ENCODE measurements at places on chromosomes 3 and 15. TPM values are rescaled to one million over a fixed set of nuclear protein-coding genes. Genes with fewer than 3 reads are reported as not detected.

- DNase-seq: no peak
Observed at GRCh38 chr3:181941250-181941649, 229.5 kb downstream of the SOX2 start.

The RSRC1 gene
- polyA plus RNA-seq: 23.8 TPM

DNA sequence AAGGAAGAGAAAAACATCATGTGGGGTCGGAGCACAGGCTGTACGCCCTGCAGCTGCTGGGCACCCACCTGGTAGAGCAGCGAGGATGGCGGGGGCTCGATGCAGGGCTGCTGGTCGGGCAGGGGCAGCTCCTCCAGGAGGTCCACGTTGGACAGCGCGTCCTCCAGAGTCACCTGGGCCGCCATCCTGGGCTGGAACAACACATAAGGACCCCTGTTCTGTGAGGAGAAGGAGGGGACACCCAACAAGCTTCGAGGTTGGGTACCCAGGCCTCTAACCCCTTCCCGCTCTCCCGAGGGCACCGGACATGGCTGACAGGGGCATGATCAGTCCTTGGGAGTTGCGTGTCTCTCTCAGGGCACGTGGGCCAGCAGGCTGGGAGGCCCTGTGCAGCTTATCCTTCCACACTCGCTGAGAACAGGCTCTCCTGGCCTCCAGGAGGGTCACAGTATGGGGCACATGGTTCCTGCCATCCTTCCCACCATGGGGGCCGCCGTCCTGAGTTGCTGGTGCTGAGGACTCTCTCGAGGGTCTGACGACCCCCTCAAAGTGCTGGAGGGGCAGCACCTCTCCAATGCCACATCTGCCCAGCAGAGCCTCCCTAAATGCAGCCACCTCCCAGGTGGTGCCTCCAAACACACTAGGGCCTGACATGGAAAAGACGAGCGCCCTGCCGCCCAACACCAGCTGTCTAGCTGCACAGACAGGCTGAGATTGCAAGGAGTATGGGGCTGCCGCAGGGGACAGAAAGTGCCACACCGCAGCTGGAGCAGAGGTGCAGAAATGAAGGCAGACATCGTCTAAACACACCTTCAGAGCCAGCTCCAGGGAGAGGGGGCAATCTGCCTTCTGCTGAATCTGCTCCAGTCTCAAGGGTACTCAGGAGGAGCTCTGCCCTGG is 32.8 kb downstream of the CYFIP1 start:
- DNase-seq: no peak

The RLBP1 gene
- not detected for polyA plus RNA-seq

The CKMT1B gene
- 5.5 TPM for polyA plus RNA-seq

- DNase-seq: no peak
Observed at GRCh38 chr3:138329127-138329983, at the start of gene NME9. Gene NME9 (minus strand): TSS chr3:138329851. CDS start chr3:138329335, 516 bp downstream.

The BNC1 gene
- 2.9 TPM for polyA plus RNA-seq

The TF gene
- polyA plus RNA-seq: 91.2 TPM

DNA sequence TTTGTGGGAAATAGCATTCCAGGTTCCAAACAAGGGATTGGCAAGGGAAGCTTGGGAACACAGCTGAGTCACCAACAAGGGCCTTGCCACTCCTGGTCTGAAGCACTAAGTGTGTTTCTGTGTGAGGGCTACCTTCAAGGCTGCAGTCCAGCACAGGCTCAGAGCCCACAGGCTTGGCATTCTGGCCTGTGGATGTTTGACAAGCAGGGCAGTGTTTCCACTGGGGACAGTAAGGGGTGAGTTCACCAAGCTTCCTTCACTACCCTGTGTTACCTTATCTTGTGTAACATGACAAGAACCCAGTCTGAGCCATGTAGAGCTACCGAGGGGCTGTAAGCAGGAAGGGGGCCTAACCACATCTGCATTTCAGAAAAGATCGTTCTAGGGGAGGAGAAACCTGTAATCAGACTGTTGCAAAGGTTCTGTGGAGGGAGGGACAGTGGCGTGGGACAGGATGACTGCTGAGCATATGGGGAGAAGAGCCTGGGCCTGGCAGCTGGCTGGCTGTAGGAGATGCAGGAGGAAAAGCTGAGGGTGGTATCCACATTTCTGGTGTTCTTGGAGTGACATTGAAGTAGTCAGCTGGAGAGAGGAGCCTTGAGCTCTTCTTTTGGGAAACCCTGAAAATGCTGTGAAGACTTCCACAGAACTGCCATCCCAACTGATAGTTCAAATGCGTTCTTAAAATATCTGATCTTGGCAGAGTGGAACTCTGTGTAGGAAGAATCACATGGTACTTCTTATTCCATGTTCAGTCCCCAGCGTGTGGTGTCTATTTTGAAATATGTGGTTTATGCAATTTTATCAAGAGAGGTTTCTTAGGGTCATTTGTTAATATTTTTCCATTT is 61.3 kb downstream of the CTDSPL start:
- no peak for DNase-seq

- DNase-seq: no peak
Observed at GRCh38 chr3:117306299-117306698, 596.7 kb downstream of the TUSC7 start.

The GAP43 gene
- 8.7 TPM for polyA plus RNA-seq

The SUCLG2 gene
- 32.6 TPM for polyA plus RNA-seq

DNA sequence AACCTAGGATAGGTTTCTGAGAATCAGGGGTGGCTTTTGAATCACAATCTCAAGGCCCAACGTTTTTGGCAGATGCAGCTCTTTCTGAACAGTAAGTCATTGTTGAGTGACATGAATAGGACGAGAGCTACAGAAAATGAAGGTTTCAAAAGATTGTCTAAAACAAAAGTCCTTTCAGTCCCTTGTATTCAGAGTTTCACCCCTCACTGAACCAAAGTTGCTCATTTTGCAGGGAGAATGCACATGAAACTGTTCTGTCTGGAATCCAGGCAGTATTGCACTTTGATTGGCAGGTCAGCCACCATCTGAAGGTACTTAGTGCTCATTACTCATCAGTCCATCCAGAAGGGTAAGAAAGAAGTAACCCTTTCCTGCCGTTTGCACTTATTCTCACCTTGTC is 24.1 kb upstream of the RASGRP1 start:
- no peak for DNase-seq

DNA sequence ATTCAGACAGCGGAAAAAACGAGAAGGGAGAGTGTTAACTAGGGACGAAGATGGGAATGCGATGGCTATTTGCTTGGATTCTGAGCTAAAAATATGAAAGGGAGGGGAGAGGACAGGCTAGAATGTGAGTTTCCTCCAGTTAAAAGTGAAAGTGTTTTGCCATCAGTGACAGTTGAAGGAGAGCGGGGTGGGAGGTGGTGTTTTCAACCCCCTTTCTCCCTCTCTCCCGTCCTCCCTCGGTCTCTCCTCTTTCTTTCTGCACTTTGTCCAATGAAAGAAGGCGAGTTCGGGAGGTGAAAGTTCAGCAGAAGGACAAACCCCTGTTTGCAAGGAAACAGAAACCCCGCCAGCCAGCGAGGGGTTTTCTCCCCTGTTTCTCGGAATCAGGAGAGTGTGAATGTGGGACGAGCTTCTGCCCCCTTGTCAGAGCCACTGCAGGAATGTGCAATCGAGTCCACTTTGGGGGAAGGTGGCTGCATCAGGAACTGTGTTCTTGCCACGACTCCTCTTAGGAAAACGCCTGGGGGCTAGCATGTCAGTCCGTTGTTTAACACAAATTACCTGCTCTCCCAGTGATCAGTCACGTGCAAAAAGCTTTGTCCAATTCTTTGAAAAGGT is 975 bp upstream of the FOXP1 start:
- DNase-seq: no peak

GRCh38 chr15:31082771-31083369 is 18.7 kb downstream of the TRPM1 start:
- DNase-seq: no peak

DNA sequence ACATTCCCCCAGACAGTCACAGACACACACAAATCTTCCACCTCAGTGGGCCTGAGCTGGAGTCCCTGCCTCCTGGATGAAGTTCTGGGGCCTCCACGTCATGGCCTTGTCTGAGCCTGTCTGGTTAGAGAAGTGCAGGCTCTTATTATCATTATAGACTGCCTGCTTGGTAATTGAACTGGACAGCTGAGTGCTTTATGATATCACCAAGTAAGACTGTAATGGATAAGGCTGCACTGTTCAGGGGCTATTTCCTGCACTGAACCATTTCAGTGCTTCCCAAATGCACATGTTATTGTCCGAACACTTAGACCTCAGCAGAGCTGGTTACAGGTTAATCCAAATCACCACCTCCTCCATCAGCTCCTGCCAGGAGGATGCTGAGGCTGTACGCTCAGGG is 8.7 kb upstream of the ST6GAL1 start:
- DNase-seq: no peak

DNA sequence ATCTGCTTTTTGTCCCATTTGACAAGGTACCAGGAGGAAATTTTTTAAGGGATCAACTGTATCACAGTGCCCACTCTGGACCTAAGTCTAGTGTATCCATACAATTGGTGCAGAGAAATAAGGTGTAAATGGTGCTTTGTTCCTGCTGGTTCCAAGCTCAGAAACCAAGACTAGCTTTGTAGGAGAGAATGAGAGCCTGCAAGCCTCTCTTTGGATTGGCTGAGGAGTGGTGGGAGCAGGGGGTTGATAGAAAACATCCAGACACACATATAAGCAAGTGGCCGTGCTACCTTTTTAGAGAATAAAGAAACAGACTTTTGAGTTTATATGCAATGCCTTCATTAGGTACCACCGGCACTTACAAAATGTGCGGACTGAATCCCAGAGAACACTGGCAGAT is 45.8 kb downstream of the ARPP21 start:
- no peak for DNase-seq

GRCh38 chr15:100730655-100731266 is 128.4 kb downstream of the ASB7 start:
- no peak for DNase-seq

DNA sequence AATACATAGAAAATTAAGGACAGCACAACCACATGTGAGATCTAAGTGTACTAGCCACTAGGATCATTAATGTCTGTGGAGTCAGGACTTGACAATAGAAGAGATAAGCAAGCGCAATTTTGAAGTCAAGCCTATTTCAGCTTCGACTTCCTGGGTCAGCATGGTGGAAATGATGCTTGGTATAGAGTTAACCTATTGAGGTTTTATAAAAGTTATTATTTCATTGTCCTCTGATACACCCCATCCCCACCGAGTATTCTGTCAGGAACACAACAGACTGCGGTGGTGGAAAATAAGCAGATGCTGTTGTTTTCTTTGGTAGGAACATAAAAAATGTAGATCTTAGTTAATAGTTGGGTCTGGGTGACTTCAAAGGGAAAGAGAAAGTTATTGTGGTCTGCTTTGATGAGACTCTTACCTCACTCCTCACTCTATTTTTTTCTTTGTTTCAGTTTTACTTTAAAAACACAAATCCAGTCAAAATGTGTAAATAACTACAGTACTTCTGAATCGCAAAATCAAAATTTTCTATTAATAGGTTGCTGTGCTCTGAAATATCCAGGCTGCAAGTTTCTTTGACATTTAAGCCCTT is 82.1 kb downstream of the IL5RA start:
- no peak for DNase-seq

- DNase-seq: no peak
Observed at GRCh38 chr3:5464649-5465048, 277.1 kb downstream of the EDEM1 start.

DNA sequence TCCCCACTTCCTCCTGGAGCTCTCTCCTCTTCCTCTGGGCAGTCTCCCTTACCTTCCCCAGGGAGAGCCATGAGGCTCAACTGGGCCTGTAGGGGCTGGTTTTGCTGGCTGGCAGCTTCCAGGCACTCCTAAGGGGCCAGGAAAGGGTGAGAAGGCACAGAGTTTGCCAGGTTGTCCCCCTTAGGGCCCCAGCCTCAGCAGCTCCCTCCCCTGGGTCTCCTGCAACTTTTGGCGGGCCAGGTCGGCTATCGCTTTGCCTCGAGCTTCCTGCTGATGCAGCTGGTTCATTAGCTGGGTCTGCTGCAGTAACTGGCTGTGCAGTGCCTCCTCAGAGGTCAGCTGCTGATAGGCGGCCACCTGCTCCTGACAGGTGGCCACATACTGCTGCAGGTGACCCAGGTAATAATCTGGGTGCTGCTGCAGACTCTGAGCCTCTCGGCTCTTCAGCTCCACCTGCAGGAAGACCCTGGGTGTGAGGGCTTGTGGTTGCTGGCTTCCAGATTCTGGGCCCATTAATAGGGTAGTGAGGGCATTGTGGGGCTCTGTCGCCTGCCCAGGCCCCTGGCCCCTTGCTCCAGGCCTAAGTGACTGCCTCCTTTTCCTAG is 29.7 kb upstream of the OR4F6 start:
- no peak for DNase-seq

The CCDC39 gene
- 1.3 TPM for polyA plus RNA-seq

The CFAP161 gene
- polyA plus RNA-seq: 0.15 TPM

GRCh38 chr15:41922353-41922752 is 28.5 kb upstream of the SPTBN5 start:
- no peak for DNase-seq

DNA sequence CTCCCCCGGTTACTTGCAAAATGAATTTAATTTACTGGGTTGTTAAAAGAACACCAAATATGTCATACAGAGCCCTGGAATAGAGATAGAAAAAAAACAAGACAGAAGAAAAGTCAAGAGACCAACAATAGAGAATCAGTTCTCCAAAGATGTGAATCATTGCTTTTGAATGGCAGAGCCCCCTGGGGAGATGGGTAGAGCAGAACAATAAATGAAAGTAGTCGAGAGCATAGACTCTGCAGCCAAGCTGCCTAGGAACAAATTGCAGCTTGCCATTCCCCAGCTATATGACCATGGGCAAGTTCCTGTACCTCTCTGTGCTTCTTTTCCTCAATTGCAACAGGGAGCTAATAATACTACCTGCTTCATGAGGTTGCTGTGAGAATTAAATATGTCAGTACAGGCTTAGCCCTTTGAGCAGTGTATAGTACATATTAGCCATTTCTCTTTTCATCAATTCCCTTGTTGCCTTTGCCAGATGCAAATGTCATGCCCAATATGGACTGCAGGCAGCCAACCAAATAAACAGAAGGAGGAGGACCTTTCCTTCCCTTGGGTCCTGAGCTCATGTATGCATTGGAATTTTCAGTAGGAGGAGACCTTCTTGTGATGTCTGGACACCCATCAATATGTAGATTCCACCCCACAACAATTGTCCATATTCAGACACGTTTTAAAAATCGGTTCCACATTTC is 25.0 kb upstream of the BFSP2 start:
- no peak for DNase-seq

- no peak for DNase-seq
Observed at GRCh38 chr3:64806668-64807605, 119.1 kb upstream of the ADAMTS9 start.

The ARIH2 gene
- 59.6 TPM for polyA plus RNA-seq

The SPATA12 gene
- 0.18 TPM for polyA plus RNA-seq
